ENCODE measurements at places on chromosomes 11 and 22. TPM values are rescaled to one million over a fixed set of nuclear protein-coding genes. Genes with fewer than 3 reads are reported as not detected.

DLG2 gene
- 5.1 TPM for total RNA-seq

E2F8 gene
- 0.92 TPM for total RNA-seq

HOATZ gene
- total RNA-seq, result not detected

MMP12 gene
- not detected for total RNA-seq

ADAMTS15 gene
- 4.9 TPM for total RNA-seq

OR52I1 gene
- not detected for total RNA-seq

TUBA8 gene
- 0.46 TPM for total RNA-seq

NCF4 gene
- total RNA-seq, result not detected

C11orf68 gene
- total RNA-seq, result 31.1 TPM

PANX3 gene
- total RNA-seq, result 0.21 TPM

HEPN1 gene
- total RNA-seq, result not detected

PANX2 gene
- total RNA-seq, result 0.87 TPM

PEX16 gene
- total RNA-seq, result 28.1 TPM

SORL1 gene
- total RNA-seq, result 4.6 TPM

ACRV1 gene
- not detected for total RNA-seq

CASP4 gene
- total RNA-seq, result not detected

CBLIF gene
- total RNA-seq, result not detected

OTOG gene
- total RNA-seq, result 0.13 TPM

Measured in endothelial cell (in vitro differentiated cells).